ENCODE measurements at places on chromosomes 11 and 22. TPM values are rescaled to one million over a fixed set of nuclear protein-coding genes. Genes with fewer than 3 reads are reported as not detected.

Gene TPBGL
- total RNA-seq, result 0.22 TPM

Gene SHANK2
- total RNA-seq, result 7.1 TPM

Gene IFITM1
- 0.52 TPM for total RNA-seq

Gene NPAS4
- not detected for total RNA-seq

Gene CCDC89
- total RNA-seq, result not detected

Gene USH1C
- total RNA-seq, result 0.71 TPM

Gene KLHL35
- 1.2 TPM for total RNA-seq

Gene VPREB1
- not detected for total RNA-seq

Gene LMNTD2
- 2.1 TPM for total RNA-seq

Gene OR8D1
- total RNA-seq, result not detected

Gene GAL3ST1
- total RNA-seq, result 9.7 TPM

Measured in A549 treated with DMSO at 1 μM for 4 hours (cell line).